ENCODE measurements at places on chromosomes 5 and 9.

GRCh38 chr5:17737092-17737491, 102.8 kb downstream of the TAF11L14 start:
- DNase-seq: no peak

- DNase-seq: no peak
Observed at GRCh38 chr5:166267907-166268306, 2023.5 kb upstream of the WWC1 start.

DNA sequence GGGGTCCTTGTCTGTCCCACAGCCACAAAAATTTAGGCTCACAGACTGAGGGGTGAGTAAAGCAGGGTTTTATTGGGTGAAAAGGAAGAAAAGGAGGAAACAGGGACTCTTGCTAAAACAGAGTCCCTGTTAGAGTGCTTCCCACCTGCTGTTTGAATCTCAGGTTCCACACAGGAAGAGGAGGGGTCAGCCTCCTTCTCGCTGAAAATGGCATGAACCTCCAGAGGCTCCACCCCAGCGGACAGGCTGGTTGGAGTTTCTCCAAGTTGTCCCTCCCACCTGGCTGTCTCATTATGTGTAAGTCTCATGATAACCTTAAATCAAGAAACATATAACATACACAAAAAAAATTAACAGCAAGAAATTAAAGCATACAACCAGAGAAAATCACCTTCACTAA, 28.3 kb upstream of the UHRF2 start:
- no peak for DNase-seq

DNA sequence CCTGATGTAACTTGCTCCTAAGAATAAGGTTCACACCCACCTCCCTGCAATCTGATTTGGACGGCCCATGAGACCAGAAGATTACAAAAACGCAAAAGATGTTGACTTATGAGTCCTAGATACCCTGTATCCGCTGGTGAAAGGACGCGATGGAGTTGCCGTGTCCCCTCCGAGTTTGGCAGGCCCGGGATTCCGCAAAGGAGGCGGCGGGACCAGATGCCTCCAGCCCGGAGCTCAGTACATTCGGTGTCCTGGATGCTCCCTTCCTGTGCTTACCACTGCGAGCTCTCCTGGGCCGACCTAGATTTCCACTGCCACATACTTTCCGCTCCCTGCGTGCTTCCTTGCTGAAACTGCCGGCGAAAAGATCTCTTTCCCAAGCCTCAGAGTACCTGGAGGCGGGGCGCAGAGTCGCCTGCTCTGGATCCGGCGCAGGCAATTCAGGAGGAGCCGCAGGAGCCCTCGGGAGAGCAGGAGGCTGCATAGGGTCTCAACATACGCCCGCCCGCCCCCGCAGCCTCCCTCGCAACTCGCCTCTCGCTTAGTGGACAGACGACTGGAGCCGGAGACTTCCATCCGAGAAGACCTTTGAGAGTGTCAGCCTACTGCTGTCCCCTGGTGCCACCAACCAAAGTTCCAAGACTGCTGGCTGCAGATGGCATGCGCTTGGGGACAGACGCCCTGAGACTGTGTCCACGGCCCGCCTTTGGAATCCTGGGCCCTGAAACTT, 39.8 kb downstream of the ANXA2R start:
- DNase-seq: peak; percentile 81

GRCh38 chr9:5886114-5886939, 4.4 kb upstream of the MLANA start:
- peak; percentile 65 for DNase-seq

GRCh38 chr5:107580889-107581820, 89.6 kb downstream of the EFNA5 start:
- DNase-seq: no peak

DNA sequence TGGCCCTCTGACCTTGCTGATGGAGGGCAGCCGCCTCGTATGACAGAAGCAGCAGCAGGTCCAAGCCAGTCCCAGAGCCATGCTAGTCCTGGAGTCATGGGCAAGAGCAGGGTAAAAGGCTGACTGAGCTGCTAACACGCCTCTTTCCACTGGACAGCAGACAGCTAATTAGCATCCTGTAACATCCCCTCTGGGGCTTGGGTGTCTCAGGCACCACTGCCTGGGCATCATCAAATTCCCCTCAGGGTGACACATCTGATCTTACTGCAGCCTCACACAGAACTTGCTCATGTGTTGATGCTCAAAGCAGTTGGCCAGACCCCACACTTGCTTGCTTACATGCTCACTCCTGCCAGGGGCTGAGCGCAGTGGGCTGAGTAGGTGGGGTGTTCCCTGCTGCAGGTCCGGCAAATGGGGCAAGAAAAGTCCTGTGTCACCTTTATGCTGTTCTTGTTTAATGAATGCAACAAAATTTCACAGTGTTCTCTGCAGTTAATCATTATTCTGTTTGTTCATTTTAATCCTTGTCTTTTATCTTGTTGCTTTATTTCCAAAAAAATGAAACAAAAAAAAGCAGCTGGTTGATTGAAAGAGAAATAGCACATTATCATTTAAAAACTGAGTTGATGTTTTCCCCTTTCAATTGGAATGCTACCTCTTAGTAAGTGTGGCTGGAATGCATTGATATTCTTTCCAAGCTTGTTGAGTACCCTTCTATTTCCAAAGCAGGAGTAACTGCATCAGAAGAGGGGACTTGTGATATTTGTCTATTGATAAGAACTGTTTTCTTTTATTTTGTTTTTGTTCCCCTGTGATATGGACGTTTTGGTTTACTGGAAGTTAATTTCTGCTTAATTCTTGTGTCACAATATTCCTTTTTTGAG, 254.1 kb downstream of the CDH18 start:
- DNase-seq: no peak

- no peak for DNase-seq
Observed at GRCh38 chr5:136020001-136020382, 8.8 kb upstream of the TGFBI start.
